ENCODE measurements at places on chromosomes 4 and X.

DNA sequence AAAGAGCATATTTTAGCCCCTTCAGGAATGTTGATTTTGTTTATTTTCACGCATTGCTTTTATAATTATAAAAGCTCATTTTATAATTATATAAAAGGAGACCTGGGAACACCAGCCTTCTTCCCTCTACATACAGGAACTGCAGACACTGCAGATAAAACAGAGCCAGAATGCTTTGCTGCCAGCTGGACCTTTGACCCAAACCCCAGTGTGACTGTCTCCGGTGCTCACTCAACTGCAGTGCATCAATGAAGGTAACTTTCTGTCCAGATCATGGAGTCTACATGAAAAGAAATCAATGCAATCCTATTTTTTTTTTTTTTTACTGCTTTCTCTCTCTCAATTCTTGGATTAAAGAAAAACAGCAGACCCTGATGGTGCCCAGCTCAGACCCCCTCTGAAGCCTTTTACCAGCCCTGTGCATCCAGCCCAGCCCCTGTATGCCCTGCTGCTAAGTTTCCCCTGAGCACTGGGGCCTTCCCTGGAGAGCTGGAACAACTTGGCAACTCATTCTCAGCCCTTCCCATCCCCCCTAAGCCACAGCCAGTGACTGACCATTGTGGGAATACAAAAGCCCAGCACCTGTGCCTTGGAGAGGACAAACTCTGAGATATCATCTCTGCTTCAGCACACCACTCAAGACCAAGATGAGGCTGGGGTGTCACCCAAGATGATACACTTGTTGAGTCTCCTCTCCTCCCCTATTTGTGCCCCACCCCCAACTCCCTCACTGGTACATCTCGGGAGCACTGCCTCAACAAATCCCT, 182.1 kb downstream of the EVC2 start:
- no peaks in the 10 kb centered on the region for H3K4me1 ChIP-seq
- no peak for DNase-seq
- no peak overlapping the region for H3K4me3 ChIP-seq
- H3K27me3 ChIP-seq, result no peaks in the 10 kb centered on the region

DNA sequence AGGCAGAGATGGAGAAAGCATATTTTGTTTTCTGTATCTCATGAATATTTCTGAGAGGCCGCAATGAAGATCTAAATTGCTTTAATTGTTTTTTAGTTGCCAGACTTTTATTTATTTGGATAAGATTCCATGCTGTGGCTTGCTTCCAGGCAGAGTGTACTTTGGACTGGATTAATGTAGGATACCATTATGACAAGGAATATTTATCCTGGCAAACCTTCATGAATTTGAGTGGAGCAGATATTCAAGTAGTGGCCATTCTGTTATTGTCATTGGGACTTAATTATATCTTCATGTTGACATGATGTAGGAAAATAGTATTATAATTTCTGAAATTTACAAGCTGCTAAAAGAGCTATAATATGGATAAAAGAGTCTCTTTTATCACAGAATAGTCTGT, 182.9 kb downstream of the C4orf33 start:
- DNase-seq, result no peak
- H3K4me3 ChIP-seq, result no peak overlapping the region
- no peaks in the 10 kb centered on the region for H3K27me3 ChIP-seq
- no peaks in the 10 kb centered on the region for H3K4me1 ChIP-seq

- no peak overlapping the region for H3K27ac ChIP-seq
- DNase-seq, result no peak
- H3K4me1 ChIP-seq, result no peaks in the 10 kb centered on the region
- no peaks in the 10 kb centered on the region for H3K27me3 ChIP-seq
- no peak overlapping the region for H3K4me3 ChIP-seq
These were observed 128.2 kb downstream of the AFF2 start for GRCh38 chrX:148628621-148629020.

DNA sequence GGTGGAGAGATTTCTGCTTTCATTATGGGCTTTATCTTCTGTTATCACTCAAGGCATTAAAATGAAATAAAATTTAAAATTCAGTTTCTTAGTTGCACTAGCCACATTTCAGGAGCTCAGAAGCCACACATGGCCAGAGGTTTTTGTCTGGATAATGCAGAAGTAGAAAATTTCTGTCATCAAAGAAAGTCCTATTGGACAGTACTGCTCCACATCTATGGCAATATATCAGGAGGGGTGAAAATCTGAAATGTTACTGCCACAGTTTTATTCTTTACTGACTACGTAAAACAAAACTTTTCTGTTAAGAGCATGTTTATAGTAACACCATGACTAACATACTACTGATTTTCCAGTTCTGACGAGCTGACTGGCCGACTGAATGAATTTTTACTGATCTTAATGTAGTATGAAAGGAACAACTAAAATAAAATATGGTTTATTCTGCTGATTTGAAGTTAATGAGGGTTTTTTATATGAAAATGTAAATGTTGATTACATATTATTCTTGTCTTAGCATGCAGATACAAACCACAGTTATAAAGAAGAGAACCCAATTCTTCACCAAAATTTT, 264.0 kb upstream of the HAND2 start:
- no peaks in the 10 kb centered on the region for H3K36me3 ChIP-seq
- no peaks in the 10 kb centered on the region for H3K4me1 ChIP-seq
- no peak overlapping the region for H3K4me3 ChIP-seq
- H3K27ac ChIP-seq, result no peak overlapping the region

DNA sequence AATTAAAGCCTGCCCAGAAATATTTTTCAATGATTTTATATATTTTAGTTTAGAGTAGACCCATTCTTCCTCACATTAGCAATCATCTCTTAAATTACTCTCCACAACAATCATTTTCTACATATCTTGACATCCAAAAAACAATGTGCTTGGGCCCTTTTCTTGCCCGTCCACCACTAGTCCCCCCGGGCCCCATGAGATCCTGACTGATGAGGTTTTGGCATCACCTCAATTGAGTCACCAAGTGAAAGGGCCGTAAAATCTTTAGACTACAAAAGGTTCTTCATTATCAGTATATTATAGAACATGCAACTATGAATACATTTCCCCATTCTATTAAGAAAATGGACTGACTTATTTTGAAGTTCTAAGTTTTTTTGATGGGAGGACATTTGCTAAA, 4.0 kb upstream of the CDKL2 start:
- no peak for DNase-seq
- H3K36me3 ChIP-seq, result no peaks in the 10 kb centered on the region
- no peak overlapping the region for H3K27ac ChIP-seq
- H3K27me3 ChIP-seq, result no peaks in the 10 kb centered on the region
- H3K4me1 ChIP-seq, result peaks cover 8% of the 10 kb centered on the region

Measured in activated B cell treated with CpG ODN at 0.5 μM for 24 hours (primary cell).